ENCODE measurements at places on chromosomes 12 and 14.

DNA sequence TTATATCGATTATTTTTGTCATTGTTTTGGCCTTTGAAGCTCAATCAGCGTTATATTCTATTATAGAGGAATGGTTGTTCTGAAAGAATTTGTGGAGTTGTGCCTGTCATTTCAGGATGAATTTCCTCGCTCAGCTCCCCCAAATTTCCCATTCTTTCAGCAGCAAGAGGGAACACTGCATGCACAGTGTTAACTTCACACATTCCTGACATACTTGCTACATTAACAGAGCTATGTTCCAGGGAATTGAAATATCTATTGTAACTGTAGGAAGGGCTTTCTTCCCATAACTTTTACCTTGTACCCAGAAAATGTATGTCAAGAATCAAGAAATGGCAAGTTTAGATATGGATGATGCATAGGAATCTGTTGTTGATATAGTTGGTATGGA, 379.0 kb downstream of the LRIG3 start:
- DNase-seq: no peak

DNA sequence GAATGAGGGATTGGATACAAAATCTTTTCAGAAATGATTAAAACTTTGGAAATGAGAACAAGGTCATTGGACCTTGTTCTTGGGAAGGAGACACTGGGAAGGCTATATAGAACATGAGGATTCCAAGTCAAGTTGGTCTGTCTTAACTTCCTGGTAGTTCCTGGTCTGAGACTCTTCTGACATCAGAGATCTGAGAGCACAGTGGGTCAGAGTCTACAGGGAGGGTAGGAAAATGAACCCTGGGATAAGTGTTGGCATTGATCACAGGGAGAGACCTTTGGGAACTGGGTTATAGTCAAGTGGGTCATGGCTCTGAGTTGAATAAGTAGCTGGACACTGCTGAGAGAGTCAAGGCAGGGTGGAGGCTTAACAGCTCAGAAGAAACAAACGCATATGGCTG, 17.3 kb upstream of the KCNA1 start:
- DNase-seq: no peak

DNA sequence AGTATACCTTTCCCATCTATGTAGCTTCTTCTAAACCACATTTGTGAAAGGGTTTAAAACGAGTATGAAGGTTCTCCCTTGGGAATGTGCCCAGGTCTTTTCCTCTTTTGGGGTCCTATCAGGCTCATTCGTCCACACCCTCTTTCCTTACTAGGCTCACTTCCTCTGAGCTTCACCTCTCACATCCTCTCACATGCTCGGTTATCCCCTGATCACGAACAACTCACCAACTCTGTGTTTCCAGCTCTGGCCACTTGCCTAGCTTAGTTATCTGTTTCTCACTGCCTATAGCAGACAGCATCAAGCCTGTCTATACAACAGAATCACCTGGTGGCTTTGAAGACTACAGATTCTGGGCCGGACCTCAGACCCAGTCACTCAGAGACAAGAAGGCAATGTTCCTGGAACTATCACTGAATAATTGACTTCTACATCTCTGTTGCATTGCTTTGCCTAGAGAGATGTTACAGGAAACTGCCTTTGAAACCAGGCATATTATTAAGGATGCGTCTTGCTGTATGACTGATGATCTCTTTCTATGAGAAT, 158.2 kb downstream of the FOXN3 start:
- no peak for DNase-seq

DNA sequence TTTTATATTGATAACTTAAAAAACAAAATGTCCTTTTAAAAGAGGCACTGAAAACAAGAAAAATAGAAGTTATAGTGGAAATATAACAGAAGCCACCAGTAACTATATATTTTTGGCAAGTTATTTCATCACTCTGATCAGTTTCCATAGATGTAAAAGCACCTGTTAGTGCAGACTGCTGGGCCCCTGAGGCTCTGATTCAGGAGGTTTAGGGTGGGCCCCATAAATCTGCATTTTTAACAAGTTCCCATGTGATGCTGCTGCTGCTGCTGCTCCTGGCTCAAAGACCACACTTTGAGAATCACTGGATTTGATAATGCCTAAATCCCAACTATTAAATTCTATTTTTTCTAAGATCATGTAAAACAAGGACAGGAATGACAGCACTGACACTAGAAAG, 251.1 kb downstream of the MED13L start:
- no peak for DNase-seq

DNA sequence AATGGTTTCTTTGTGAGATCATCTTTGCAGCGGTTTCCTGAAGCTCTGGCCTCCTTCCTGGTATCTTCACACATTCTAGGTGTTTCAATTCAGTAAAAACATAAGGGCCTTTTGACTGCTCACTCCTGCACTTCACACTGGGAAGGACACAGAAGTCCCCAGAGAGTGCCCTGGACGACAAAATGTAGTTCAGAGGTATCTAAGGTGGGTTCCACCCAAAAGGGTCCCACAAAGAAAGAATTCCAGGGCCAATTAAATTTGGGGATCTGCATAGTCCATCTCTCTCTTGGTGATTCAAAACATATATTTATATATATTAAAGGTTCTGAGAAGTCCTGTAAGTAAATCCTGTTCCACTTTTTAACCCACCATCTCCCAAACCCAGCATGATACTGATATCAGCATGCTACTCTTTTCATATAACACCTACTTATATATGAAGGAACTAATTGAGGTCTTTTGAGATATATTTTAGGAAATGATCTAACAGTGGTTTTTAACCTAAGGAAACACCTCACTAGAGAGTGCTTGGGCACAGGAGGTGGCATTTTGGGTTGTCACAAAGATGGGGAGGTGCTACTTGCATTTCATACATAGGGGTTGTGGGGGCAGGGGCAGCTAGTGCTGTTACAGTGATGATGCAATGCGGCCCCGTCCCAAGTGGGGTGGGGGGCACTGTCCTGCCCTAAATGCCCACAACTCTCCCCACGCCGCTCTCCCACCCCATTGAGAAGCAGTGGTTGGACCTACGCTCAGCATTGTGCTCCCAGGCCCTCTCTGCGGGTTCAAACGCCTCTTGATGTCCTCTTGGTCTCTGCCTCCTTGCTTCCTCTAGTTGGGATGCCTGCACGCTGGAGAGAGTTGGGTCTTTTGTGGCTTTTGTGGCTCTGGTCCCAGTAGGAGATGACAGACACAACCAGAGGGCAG, 109.4 kb downstream of the ARF6 start:
- no peak for DNase-seq

DNA sequence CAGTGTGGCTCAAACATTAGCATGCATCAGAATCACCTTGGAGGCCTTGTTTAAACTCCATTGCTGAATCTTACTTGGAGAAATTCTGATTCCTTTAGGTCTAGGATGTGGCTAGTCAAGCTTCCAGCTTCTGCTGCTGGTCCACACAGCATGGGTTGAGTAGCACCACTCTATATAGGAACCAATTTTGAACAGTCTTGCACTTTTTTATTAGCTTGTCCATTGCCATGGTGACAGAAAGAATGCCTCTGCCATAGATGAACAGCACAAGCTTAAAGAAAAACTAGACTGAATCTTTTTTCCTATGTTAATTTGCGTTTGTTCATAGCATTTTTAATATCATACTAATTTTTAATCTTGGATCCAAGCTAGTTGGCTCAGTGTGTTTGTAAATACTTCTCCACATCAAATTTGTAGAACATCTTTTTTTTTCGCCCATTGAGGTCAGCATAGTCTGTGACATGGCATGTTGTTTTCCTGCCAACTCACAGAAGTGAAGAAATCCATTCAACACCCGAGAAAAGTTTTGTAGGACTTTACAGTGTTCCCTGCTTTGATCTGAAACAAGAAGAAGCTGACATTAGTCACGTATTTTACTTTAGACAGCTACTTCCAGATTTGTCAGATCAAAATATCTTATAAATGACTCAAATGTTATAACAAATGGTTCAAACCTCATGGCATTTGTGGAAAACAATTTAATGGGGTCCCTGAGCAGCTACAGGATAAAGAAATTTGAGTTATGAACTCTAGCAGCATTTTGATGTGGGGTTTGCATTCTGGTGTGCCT, 438.8 kb downstream of the EGLN3 start:
- DNase-seq: no peak

- DNase-seq: no peak
Observed at GRCh38 chr14:86311151-86311550, 781.2 kb downstream of the FLRT2 start.

GRCh38 chr12:58099476-58099875, 158.1 kb downstream of the ATP23 start:
- DNase-seq: no peak

DNA sequence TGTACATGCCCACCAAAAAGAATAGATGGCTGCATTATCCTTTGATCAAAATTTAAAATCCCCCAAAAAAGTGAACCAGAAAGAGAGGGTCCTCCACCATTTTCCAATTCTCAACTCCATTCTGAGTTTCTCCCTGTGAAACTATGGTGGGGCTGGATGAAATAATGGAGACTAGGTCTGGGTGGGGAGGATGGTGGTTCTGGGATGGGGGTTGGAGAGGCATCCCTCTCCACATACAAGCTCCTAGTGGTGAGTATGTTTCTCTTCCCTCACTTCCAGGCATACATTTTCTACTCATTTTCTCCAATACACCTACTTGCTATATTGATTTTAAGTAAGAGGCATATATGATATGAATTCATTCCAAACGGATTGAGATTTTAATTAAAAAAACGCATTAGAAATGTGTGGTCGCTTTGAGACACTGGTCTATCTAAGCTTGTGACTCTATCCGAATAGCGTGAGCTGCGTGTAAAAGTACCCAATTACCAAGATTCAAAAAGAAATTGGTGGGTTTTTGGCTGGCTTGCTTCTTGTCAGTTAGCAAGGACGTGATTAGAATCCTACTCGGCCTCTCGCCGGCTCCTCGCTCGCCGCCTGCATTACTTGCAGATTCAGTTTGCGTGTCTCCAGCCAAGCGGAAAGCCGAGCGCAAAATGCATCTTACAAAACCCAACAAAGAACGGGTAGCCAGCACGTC, 3.4 kb downstream of the ASCL1 start:
- DNase-seq: no peak

DNA sequence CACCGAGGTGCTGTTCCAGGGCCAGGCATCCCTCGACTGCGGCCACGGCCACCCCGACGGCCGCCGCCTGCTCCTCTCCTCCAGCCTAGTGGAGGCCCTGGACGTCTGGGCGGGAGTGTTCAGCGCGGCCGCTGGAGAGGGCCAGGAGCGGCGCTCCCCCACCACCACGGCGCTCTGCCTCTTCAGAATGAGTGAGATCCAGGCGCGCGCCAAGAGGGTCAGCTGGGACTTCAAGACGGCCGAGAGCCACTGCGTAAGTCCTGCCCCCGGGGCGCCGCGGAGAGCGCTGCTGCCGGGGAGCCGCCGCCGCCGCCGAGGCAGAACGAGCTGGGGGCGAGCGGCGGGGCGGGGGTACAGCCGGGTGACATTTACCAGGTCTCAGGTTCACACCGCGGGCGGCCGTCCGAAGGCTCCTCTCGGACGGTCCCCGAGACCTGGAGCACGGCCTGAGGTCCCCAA, 1.4 kb downstream of the PLXNC1 start:
- DNase-seq: no peak

- no peak for DNase-seq
Observed at GRCh38 chr12:46970636-46971035, 108.8 kb upstream of the PCED1B start.

DNA sequence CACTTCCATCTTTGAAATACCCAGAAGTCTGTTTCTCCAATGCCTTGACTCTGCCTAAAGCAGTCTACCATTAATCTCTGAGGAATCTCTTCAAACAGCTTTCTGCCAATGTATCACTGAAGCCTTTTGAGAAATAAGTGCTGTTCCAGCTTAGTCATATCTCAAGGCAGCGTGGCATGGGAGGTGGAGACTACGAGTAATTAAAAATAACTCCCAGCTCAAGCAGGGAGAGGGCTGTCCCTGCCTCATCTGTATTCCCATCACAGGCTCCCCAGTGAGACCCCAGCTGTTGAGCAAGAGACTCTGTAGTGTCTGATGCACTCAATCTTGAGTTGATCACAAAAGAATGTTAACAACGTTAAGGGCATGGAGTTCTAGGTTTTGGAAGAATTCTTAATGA, 700.6 kb downstream of the DIO2 start:
- DNase-seq: peak; percentile 51

GRCh38 chr14:22386924-22387775, 201.9 kb downstream of the DAD1 start:
- DNase-seq: peak; percentile 62

DNA sequence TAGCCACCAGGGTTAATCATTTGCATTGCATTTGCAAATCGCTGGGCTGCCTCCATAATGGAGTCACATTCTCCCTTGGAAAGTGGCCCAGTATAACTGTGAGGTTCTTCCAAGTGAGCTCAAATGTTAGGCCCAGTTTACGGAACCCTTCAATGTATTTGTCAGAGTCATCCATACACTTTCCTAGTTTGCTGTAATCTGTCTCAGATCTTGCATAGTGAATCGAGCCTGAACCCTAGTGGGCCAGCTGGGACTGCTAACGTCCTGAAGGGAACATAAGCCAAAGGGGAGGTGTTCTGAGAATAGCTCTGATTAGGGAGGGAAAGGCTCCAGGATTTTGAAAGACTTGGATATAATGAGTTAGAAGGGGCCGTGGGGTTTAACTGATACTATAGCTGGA, 406.3 kb downstream of the SLC6A15 start:
- no peak for DNase-seq

DNA sequence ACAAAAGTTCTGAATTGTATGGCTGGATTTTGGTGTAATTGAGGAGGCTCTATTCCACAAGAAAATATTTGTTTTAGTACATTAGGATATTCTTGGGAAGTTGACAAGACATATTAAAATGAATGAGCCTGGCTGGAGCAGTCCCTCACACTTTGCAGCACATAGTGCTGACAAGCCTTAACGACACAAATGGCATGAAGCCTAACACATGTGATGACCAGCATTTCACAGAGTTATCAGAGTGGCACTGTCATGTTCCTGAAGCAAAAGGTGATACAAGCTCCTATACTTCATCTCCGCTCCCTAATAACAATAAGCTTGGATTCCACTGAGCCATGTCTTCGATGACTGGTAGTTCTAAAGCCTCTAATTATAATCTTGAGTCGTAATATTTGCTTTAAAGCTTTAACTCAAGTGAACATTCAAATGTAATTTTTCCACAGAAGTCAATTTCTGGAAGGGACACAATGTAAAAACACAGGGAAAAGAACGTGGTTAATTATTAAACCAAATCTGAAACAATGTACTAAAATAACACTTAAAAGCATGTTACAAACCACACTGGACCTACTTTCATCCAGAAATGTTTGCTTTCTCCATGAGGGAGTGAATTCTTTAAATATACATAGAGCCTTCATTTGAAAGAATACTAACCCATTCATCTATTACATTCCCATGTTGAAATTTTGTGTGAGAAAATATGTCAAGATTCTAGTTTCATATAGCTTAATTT, 49.6 kb downstream of the GRIP1 start:
- DNase-seq: no peak

GRCh38 chr14:44756554-44756953, 205.2 kb downstream of the KLHL28 start:
- no peak for DNase-seq

DNA sequence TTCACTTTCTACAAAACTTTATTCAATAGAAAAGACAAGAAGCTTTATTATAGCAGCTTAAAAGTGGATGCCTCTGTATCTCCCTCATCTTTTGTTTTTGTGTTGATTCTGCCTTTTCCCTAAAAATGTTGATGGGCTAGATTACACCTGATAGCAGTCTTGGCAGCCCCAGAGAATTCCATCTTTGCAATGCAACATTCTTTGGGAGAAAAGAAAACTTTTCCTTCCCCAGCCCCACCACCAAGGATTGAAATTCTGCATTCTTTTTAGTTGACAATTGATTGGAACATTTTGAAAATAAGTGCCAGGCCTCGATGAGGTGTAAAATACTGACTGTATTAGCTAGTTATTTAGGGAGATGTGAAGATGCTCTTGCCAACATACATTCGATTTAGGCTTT, 306.8 kb upstream of the G2E3 start:
- DNase-seq: no peak

GRCh38 chr12:77323788-77324415, 258.5 kb upstream of the E2F7 start:
- DNase-seq: no peak

Data from DMS 273 treated with DMSO at 0.1 percent for 48 hours (cell line).